Stimulated activated CD4-positive, alpha-beta T cell treated with anti-CD3 and anti-CD28 coated beads, Interleukin-1b, Interleukin-23, amount 100 ng/mL, for 24 hours (primary cell): ENCODE measurements at places on chromosomes 4 and X.
A peak's percentile ranks its signal among the peaks of the same experiment; 100 is the strongest.

GRCh38 chrX:9147726-9148125 lies 113.8 kb upstream of the FAM9B start:
- DNase-seq = no peak

- no peak for DNase-seq
These were observed 16.2 kb upstream of the FHL1 start for GRCh38 chrX:136130931-136131833.

DNA sequence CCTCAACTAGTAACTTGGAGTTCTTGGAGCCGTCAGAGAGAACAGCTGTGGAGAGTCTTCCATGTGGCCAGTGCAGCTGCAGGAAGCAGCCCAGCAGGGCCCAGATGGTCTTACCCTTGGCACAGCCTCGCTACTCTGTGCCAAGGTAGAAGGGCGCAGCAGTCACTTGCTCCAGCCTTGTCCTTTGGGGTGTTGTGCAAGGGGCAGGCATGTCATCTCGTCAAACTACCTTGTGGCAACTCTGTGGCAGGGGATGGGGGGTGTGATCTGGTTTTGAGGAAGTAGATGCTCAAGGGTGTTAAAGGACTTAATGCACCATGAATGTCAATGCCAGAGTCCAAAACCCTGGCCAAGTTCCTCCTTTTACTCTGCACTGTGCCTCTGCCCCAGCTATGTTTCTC lies 34.2 kb upstream of the TBC1D14 start:
- no peak for DNase-seq

- DNase-seq = no peak
These were observed 383.9 kb downstream of the DCAF12L2 start for GRCh38 chrX:125782184-125782583.

GRCh38 chrX:6685489-6685888 lies 150.6 kb upstream of the VCX3A start:
- DNase-seq = no peak

DNA sequence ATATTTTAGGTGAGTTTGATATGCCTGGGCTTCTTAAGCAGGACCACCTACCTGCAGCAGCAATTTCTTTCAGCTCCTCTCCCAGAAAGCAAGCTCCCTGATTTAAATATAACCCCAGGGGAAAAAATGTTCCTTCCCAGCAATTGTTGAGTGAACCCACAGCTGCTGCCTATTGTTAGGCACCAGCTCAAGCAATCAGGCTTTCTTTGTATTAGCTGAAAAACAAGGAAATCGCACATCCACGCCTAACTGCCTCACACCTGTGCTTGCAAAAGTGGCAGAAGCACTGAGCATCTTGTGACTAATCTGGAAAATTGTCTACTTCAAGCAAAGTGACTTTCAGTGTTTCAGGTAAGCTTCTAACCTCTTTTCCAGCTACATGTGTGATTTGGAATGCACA lies 432.2 kb downstream of the SMARCA1 start:
- DNase-seq = no peak

- no peak for DNase-seq
These were observed 351.9 kb downstream of the PCDH18 start for GRCh38 chr4:137180349-137180748.

DNA sequence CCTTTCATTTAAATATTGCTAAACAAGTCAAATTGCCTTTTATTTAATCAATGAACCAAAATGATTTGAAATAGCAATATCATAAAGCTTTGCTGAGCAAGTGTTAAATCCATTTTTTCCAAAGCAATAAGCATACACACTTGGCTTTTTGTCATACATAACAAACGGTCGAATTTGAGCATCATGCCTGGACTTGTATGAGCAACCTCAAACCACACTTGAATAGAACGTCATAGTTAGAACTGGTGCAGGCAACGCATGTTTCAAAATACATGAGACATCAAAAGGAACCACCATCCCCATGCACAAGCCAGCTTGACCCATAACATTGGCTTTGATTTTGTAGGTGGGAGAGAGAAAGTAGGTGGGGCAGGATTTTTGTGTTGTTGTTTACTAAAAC lies 812.3 kb upstream of the FRG1 start:
- no peak for DNase-seq

- DNase-seq = no peak
These were observed 37.7 kb upstream of the C4orf17 start for GRCh38 chr4:99473131-99473530.

- DNase-seq = no peak
These were observed 13.3 kb downstream of the CXCL2 start for GRCh38 chr4:74085669-74086068.

GRCh38 chrX:10017872-10018271 lies 50.7 kb downstream of the CLDN34 start:
- DNase-seq = no peak

DNA sequence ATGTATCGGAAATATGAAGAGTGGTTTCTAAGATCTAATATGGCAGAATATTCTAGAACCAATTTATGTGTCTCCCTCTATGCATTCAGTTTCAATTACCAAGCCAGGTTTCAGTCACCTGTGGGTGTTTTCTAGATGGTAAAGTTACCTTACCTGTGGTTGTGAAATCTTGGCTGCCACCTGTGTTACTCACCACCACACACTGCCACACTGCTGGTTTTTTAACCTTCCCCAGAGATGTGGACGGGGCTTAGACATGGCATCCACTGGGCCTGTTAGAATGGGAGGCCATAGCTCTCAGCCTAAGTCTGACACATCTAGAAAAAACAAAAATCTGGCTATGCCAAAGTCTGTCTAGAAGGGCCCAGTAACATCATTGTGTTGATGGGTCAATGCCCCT lies 896.5 kb upstream of the PABPC4L start:
- DNase-seq = no peak

DNA sequence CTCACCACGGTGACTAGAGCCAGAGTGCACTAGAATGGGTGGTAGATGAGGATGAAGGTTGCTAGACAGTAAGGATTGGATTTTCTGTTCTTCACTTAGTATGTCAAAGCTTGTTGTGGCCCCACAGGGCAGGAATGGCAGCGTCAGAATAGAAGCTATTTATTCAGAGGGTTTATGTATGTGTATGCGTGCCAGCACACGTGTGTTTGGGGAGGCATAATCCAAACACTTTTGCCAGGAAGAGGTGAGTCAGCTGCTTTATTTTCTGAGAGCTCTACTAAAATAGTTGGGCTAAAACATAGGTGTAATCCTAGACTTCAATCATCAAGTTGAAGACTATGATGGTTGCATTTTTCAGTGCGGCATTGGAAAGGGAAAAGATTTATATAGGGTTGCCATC lies 1.2 kb upstream of the MAGEE2 start:
- DNase-seq = no peak

GRCh38 chr4:75629239-75629638 lies 1.1 kb downstream of the CDKL2 start:
- no peak for DNase-seq

GRCh38 chr4:57639561-57640382 lies 529.6 kb upstream of the IGFBP7 start:
- no peak for DNase-seq

DNA sequence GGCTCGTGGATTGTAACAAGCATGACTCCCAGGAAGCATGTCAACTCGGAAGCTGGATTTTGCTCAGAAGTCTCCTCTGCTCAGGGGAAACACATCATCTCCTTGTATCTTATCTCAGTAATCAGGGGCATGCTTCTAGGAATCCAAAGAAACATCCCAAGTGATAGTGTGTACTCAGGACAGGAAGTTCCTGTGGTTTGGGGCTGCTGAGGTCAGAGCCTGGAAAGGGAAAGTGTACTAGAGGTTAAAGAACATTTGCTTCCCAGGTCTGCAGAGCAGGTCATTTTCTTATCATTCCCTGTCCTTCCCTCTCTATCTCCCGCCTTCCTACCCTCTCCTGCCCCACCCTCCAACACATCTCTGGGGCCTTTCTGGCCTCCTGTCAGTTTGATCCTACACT lies 38.8 kb downstream of the SLC34A2 start:
- DNase-seq = no peak

GRCh38 chr4:151407466-151408379 lies 1.3 kb upstream of the FHIP1A start:
- DNase-seq = no peak

DNA sequence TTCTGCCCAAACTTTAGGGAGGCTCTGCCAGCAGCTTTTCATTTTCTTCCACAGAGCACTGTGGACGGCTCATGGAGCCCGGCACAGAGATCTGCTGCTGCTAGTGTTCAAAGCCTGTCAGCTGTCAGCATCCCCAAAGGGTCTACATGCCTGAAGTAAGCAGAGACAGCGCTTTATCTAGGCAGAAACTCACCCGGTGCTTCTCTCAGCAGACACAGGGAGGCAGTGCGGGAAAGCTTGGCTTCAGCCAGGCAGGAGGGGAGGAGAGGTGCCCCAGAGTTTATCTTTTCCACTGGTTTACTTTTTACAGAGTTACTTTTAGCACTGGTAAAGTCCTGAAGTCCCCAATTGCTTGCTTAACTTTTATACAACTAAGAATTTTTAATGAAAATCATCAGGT lies 339.3 kb downstream of the NKX6-1 start:
- no peak for DNase-seq

DNA sequence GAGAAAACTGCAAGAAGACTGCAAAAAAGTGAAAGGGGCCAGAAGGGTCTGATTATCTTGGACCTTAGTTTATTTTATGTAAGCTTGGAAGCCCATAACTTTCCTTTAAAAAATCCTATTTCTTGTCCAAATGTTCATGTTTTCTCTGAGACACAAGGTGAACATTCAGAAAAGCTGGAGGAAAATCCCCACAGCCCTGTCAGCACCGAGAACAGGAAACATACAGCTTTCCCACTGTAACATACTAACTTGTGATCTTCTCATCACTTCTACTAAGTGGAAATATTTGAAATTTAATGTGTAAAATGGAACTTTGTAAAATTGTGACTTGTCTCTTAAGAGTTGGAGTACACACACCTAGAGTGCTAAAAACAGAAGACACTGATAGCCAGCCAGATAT lies 21.3 kb downstream of the GPR174 start:
- DNase-seq = no peak

DNA sequence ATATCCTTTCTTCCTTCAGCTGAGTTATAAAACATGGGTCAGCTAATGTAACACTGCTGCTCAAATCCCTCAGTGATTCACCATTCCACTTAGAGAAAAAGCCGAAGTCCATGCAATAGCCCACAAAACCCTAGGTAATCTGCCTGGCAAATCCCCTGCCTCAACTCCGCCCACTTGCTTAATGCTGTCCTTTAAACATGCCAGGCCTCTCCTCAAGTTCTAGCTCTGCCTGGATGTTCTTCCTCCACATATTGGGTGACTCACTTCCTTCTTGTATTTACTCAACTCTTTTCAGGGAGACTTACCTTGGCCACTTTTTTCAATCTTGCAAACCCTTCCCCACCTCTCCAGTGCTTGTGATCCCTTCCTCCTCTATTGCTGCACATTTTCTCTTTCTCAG lies 89.8 kb downstream of the EMCN start:
- DNase-seq = no peak

- DNase-seq = no peak
These were observed 171.9 kb upstream of the RBPJ start for GRCh38 chr4:26148927-26149326.

DNA sequence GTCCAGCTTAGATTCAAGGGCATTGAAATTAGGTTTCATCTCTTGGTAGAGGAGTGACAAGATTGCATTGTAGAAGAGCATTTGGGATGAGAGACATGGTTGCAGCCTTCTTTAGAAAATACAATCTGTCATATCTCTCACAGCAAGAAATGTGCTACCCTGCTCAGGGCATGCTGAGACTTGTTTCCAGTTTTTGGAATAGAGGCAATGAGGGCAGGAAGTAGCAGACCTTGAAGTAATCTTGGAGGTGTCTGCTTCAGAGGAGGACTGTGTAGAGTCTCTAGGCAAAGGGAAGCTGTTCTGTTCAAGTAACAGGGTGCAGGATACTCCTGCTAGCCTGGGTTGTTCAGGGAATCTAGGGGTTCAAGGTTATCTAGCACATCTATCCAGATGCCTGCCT lies 116.1 kb upstream of the ZNF827 start:
- no peak for DNase-seq

DNA sequence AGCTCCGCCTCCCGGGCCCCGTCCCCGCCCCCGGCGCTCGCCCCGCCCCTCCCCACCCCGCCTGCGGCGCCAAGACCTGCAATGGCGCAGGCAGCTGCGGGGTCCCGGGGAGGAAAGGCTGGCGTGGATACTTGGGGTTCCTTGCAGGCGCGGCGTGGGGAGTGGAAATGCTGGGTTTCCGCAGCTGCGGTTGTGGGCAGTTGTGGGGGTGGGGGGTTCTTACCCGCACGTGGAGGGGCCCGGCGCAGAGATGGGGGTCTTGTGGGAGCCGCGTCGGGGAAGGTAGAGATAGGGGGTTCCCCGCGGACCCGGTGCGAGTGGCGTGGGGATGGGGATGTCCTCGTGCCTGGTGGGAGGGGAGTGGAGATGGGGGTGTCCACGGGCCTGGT lies 680 bp upstream of the ASMTL start:
- no peak for DNase-seq

GRCh38 chr4:87863486-87863885 lies 30.7 kb downstream of the MEPE start:
- no peak for DNase-seq

- no peak for DNase-seq
These were observed 313.0 kb downstream of the AFF2 start for GRCh38 chrX:148813422-148813821.

DNA sequence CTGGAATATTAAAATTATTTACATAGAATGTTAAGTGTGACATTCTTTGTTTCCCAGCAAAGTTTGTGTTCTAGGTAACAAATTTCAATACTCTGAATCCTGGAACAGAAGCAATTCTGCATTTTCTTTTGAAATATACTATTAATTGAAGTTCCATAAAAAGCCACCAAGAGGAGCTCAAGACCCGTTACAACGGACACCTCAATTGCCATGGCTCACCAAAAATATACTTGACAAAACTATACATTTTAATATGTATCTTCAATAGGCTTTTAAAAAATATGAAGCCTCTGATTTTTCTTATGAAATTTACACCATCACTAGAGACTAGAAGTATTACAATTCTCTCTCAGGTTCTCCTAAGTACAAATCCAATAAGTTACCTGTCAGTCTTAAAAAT lies 111.4 kb downstream of the NYX start:
- DNase-seq = no peak

- DNase-seq = no peak
These were observed 2.4 kb downstream of the SPRY1 start for GRCh38 chr4:123398853-123399626.

GRCh38 chr4:1959104-1959384 lies 49.7 kb downstream of the NELFA start:
- no peak for DNase-seq

- DNase-seq = no peak
These were observed 28.8 kb downstream of the CCNI start for GRCh38 chr4:77047037-77047436.

DNA sequence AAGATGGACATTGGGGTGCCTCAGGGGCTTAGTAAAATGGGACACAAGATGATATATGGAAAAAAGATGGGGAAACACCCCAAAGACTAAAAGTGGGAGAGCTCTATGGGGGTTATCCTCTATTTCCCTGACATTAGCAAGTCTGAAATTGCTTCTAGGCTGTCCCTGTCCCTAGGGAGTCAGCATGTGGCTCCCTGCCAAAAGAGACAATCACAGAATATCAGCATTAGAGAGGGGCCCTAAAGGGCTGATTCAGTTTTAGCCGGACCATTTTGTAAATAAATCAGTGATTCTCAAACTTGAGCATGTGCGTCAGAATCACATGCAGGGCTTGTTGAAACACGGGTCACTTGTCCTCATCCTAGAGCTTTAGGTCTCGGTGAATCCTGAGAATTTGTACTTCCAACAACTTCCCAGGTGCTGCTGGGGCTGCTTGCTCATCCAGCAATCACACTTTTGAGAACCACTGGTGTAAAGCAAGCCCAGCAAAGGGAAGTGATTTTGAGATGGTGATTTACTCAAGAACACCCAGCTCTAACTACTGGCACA lies 165.3 kb upstream of the DGKK start:
- no peak for DNase-seq

GRCh38 chrX:6021316-6022091 lies 207.2 kb downstream of the NLGN4X start:
- DNase-seq = peak; percentile 3
